Posterior vena cava (tissue), 2 donors: ENCODE measurements at places on chromosomes 1 and 21. TPM values are rescaled to one million over a fixed set of nuclear protein-coding genes. Genes with fewer than 3 reads are reported as not detected.

DNA sequence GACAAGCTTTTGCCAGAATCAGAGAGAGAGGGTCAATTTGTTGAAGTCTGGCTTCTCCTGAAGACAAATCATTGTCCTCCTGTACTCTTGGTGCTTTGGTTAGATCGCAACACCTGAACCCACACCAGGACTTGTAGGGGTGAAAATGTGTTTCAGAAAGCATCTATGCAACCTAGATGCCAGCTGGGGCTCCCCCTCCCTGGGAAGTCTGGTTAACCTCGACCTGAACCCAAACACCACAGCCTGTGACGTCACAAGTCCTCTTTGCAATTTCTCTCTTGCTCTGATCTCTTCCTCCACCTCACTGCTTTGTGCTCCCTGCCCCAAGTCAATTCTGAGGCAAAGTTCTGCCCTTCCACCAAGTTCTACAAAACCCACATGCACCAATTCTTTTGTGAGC lies 42.8 kb upstream of the USP24 start:
- DNase-seq: no peak

DNA sequence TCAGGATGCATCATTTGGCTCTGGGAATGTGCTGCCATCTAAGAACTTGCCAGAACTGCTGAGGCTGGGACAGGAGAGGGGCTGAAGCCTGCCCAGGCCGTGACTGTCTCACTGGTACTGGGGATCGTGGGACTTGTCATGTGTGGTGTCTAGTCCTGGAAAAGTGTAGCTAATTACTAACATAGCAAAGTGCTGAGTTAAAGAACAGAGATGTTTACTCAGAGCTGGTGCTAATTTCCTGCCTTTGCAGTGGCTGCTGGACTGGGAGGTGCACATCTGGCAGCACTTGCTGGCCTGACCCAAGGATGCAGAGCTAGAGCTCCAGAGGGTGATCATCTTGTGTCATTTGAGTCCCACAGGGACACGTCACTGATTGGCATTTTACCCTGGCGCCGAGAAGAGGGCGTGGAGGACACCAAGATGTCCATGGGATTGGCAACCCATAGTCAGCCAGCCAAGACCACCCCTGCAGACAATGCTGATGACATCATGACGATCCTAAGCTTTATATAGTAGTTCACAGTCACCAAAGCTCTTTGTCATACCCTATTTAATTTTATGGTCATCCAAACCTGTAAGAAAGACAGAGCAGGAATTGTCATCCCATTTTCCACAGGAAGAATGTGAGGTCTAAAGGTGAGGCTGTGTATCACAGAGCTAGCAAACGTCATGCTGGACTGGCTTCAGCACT lies 110.1 kb upstream of the SLC44A3 start:
- DNase-seq: no peak

DNA sequence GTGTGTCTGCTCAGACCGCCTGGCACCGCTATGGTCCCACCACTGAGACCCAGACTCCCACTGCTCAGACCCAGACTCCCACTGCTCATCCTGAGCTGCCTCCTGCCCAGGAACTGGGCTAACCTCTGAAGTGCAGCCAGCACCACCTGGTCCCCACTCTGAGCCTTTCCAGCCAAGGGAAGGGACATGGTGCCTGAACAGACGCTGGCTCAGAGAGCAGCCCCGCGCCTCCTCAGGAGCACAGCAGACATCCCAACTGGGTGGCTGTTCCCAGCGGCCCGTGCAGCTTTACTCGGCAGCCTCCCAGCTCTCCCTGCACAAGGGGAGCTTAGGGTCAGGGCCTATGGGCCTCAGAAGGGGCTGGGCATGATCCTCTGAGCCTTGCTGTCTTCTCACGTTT lies 27.8 kb upstream of the CNTN2 start:
- DNase-seq: no peak

DNA sequence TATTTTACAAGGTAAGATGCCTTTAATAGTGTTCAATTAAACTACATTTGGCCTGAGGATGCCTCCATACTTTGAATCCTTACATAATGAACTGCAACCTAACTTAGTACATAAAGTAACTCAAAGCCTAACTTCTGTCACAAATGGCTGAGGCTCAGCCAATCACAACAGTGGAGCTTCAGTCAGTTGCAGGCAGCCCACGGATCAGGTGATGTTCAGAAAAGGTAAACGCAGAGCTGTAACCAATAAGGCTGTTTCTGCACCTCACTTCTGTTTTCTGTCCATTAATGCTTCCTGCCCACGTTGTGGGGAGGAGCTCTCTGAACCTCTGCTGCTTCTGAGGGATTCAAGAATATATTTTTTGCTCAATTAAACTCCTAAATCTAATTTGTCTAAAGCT lies 94.8 kb upstream of the KIAA0040 start:
- no peak for DNase-seq

DNA sequence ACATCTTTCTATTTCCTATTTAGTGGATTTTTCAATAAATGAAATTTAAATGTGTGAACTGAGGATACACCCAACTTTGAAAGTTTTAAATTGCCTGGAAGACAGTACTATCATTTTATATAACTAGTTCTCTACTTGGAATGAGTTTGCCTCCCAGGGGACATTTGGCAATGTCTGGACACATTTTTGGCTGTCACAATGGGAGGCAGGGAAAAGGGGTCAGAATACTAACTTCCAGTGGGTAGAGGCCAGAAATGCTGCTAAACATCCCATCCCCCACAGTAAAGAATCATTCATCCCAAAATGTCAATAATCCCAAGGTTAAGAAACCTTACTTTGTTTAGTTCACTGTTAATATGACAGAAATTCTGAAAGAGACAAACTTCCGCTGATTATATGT lies 13.2 kb upstream of the NRAS start:
- no peak for DNase-seq

DNA sequence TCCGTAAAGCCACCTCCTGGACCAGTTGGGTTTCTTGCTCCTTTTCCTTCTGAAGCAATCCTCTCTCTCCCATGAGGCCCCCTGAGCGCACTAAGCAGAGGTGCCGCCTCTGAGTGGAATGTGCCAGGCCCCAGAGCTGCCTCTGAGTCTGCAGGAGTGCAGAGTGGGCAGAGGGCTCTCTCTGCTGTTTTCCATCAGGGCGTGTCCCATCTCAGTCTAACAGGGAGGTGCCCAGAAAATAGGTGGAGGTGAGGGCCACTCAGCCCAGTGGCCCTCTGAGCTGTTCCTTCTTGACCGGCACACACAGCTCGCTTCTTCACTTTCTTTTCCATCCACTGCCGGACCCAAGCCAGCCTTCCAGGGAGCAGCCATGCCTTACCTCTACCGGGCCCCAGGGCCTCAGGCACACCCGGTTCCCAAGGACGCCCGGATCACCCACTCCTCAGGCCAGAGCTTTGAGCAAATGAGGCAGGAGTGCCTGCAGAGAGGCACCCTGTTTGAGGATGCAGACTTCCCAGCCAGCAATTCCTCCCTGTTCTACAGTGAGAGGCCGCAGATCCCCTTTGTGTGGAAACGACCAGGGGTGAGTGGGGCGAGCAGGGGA lies at the start of gene CAPN9:
TSS of gene CAPN9 (plus strand) at position 262 of the 604 bp plus-strand sequence. CDS start at position 371, 109 bp downstream.
- DNase-seq: no peak

GRCh38 chr1:170313306-170313705 lies 167.5 kb downstream of the NTMT2 start:
- no peak for DNase-seq

DNA sequence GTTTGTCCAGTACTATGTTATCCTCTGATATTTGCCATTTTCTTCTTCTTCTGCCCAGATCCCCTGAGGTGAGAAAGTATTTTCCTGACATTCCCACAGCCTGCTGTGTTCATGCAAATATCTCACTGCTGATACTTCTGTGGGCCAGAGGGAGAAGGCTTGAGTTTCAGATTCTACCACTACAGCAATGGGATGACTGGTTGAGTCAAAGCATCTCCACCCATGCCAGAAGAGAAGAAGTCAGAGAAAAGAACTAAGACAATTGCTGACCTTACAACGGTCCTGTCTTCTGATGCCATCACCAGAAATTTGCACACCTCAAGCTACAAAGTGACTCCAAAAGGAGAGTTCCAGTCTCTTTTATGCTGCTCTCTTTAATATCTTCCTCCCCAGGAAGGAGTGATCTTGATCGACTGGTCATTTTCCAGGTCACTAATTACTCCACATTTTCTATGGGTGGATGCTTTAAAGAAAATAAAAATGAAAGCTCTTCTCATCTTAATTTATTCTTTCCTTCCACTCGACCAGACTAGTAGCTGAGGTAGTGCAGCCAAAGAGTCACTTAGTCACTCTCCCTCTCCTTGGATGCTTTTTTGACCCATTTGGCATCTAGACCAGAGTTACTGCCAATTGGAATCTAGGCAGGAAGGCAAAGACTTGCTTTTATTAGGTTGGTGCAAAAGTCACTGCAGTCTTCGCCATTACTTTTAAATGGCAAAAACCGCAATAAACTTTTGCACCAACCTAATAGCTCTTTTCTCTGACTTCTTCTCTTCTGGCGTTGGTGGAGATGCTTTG lies 195.1 kb downstream of the PTPRC start:
- no peak for DNase-seq

- DNase-seq: no peak
These were observed 354 bp downstream of the HAPLN2 start for GRCh38 chr1:156619582-156619955.

- DNase-seq: no peak
These were observed at the start of gene OLFM3 for GRCh38 chr1:101996825-101997465. Gene OLFM3, minus strand, starts transcription at chr1:101996926.

DNA sequence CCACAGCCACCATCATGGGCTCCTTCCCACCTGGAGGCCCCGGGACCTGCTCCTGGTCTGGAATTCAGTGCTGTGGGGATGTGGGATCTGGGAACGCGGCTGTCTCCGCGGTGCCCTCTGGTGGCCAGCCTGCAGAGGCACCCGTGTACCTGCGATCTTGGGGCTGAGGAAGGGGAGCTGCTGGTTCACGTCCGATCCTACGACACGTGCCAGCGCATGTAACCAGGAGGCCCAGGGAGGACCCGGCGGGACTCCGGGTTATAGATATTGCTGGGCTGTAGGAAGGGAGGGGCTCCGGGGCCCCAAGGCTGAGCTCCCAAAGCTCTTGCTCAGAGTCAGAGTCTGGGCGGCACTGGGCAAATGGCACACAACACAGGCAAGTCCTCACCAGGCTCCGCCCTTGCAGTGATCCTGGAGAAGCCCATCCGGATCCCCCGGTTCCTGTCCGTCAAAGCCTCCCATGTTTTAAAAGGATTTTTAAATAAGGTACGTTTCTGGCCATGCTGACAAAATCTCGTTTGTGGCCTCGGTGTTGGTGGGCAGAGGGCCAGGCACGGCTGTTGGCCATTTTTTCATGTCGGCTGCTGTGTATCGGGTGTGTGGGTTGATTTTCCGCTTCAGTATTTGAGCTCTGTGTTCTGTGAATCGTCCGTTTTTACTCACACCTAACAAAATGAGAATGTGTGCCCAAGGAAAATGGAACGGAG lies 20.1 kb downstream of the FAAP20 start:
- no peak for DNase-seq

DNA sequence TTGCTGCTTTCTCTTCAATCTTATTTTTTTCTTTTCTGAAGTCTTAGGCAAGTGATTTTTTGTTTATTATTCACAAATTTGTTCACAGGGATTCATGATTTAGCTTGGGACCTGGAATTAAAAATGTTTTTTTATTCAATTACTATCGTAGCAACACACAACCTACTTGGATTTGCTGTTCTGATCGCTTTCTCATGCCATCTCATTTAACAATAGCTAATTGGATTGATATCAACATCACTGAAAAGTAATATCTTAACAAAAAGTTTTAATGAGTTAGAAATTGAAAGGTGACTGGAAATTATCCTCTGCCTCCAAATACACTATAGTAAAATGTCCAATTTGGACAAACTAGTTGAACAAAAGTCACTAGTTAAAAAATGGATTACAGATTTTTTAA lies 32.4 kb downstream of the MAP3K21 start:
- no peak for DNase-seq

DNA sequence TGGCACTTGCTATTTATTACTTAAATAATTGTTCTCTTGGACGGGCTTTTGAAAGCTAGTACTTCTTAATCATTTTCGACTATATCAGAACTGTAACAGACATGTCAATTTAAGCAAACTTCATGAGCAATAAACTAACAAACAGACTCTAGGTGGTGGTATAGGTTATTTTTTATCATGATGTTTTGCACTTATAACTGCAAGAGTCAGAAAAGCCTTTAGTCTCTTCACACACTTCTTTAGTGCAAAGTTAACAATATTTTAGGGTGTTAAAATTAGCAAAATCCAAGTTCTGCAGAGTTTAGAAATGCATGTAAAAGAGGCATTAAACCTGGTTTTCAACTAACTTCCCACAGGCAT lies 2.2 kb downstream of the NRIP1 start:
- DNase-seq: no peak

The SLC9C2 gene
- not detected for total RNA-seq

The HSD3B1 gene
- not detected for total RNA-seq

The MT1HL1 gene
- not detected for total RNA-seq

The VANGL2 gene
- total RNA-seq: 2.0 TPM

The RHD gene
- not detected for total RNA-seq

The PLA2G5 gene
- 9.8 TPM for total RNA-seq

The FCER1G gene
- 40.4 TPM for total RNA-seq

The GBP6 gene
- total RNA-seq: not detected

The LCE2C gene
- not detected for total RNA-seq
